GM13976 (cell line): ENCODE measurements at places on chromosomes 6 and 20.

- DNase-seq = peak; percentile 85
These were observed 68.5 kb downstream of the MRPL14 start for GRCh38 chr6:44058617-44059358.

- DNase-seq = no peak
These were observed 1.5 kb downstream of the FAM210B start for GRCh38 chr20:56360133-56360907.

GRCh38 chr20:62831854-62832211 lies 15.0 kb downstream of the COL9A3 start:
- DNase-seq = peak; percentile 28

DNA sequence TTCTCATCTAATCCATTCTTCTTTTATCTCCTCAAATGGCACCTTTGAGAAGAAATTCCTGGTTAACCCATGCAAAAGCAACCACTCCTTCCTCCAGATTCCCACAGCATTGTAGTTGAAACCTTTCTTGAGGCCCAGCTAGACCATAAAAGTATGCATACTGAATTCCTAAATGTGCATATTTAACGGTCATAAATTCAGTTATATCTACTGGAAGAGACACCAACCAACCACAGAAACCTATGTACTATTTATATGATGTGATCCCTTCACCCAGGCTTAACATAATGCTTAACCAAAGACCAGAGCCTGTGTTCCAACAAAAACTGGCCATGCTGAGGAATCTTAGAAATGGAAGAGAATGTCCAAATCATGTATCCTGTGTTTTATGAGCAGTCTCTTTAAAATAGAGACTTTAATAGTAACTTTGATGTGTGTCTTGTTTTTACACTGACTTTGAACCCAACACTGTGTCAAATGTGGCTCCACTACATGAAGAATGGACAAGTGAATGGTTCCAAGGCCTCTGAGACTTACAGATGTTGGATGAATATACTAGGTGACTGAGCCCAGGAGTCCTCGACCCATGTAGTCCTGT lies 11.4 kb upstream of the TAF8 start:
- DNase-seq = no peak

- DNase-seq = no peak
These were observed 18.1 kb downstream of the BPI start for GRCh38 chr20:38321959-38322598.

GRCh38 chr6:11460837-11461661 lies 76.5 kb upstream of the TMEM170B start:
- peak; percentile 49 for DNase-seq

DNA sequence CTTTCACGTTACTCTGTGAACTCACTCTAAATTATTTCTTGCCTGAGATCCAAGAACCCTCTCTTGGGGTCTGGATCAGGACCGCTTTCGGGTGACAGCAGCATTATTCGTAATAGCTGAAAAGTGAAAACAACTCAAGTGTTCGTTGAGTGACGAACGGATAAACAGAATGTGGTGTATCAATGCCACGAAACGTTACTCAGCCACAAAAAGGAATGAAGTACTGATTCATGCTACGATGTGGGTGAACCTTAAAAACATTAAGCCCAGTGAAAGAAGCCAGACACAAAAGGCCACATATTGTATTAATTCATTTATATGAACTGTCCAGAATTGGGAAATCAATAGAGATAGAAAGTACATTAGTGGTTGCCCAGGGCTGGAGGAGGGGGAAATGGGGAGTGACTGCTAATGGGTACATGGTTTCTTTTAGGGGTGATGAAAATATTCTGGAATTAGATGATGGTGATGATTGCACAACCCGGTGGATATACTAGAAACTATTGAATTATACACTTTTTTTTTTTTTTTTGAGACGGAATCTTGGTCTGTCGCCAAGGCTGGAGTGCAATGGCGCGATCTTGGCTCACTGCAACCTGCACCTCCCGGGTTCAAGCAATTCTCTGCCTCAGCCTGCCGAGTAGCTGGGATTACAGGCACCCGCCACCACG lies 8.4 kb downstream of the PTGIS start:
- no peak for DNase-seq
